CD4-positive, alpha-beta T cell treated with Interleukin-1 beta for 1 hour (primary cell): ENCODE measurements at places on chromosomes 7 and 10.

- DNase-seq = no peak
Observed at GRCh38 chr7:35657125-35657524, 37.8 kb downstream of the HERPUD2 start.

DNA sequence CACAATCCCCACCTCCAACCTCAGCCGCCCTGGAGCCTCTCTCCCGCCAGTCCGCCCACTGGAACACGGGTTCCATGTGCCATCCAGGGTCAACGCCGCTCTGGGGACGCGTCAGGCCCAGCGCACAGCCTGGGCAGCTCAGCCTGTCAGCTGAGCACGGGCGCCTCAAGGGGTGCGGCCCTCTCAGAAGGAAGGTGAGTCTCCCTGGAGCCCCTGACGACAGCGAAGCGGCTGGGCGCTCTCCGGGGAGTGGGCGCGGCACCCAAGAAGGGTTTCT, 1.2 kb upstream of the SLC18A3 start:
- no peak for DNase-seq

GRCh38 chr10:36251068-36251467, 609.0 kb upstream of the FZD8 start:
- no peak for DNase-seq

DNA sequence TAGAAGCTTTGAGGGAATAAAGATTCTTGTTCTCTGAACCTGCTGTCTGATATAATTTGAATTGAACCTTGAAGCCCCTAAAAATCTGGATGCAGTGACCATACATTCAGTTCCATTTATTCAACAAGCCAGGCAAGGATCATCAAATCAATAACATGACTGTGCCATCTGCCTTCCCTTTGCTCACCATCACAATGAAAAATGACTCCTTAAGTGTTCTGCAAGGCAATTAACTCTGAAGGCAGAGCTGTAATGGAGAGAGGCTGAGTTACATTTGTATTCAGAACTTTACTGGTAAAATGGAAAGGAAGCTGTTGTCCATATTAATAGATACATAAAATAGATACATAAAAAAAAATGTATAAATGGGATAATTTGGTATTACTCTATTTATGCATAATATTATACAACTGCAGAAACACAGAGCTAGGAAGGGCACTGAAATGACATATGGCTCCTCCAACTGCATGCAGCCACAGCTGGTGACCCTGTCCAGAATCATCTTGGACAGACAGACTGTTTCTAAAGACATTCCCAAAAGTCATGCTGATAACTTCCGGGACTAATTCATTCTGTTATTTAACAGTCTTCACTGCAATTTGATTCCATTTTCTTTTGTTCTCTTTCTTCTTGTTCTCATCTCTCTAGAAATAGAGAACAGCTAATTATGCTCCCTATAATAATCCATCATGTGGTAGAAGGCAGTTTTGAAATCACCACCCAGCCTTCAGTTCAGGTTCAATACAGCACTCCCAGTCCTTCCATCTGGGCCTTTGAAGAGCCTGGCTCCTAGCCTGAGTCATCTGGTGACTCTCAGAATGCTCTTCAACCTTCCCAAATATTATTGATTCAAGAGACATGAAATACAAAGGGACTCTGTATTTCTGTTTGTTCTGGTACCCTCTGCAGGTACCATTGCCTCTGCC, 412.6 kb downstream of the GFRA1 start:
- no peak for DNase-seq

GRCh38 chr10:69912589-69912988, 110.9 kb downstream of the COL13A1 start:
- DNase-seq = no peak

- no peak for DNase-seq
Observed at GRCh38 chr10:2852574-2853323, 214.6 kb upstream of the PFKP start.

DNA sequence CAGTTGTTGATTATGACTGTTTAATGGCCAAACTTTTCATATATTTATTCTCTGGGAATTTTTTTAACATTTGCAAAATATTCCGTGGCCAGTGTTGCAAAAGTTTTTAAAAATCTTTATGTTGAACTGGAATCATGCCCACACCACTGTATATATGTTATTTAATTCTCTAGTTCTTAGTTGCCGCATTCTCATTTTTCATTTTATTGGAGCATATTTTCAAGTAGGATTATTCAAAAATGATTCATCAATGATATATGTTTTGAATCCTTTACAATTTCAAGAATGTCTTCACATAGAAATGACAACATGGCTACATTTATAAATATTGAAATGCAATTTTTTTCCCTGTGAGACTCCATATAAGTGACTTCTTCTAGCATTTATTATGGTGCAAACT, 188.6 kb upstream of the LRRTM3 start:
- DNase-seq = no peak

DNA sequence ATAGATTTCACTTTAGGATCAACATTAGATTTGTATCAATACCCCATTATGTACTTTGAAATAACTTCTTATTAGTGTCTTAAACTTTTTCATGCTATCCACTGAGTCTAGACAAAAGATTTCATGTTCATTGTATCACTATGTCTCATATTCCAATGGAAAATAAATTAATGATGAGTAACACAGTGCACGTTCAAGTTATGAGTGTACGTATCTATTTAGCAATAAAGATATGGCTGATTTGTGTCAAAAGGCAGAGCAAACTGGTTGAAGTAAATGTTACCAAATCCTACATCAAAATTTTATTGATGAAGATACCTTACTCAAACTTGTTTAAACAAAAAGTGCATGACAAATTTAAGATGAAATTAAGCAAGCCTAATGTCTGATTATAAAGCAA, 102.4 kb downstream of the SEMA3E start:
- DNase-seq = no peak

DNA sequence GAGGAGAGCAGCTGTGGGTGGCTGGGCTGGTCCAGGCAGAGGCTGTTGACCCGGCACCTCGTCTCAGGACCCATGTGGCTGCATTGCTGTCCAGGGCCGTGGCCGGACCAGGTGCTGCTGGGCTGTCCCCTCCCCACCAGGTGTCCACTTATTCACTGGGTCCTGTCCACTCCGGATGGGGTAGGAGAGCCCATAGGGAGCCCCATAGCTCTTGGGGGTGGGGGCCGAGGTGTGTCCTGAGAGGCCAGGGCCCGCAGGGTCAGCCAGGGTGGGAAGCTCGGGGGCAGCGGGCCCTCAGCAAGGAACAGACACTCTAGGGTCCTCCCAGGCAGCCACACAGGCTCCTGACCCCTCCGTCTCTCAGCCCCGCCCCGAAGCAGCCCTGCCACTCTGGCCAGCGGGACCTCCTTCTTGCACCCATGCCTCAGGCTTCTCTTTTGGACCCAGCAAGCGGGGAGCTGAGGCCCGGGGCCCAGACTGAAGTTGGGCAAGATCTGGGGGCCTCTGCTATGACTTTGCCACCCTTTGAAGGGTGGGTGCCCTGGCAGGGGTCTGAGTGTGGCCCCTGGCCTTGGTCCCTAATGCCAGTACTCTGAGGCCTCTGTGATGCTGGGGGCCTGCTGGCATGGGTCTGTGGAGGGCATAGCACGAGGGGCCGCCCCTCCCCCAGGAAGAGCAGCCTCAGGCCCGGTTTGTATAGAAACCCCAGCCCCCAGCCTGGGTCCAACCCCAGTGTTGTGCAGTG, 86.4 kb downstream of the NKX6-2 start:
- no peak for DNase-seq

DNA sequence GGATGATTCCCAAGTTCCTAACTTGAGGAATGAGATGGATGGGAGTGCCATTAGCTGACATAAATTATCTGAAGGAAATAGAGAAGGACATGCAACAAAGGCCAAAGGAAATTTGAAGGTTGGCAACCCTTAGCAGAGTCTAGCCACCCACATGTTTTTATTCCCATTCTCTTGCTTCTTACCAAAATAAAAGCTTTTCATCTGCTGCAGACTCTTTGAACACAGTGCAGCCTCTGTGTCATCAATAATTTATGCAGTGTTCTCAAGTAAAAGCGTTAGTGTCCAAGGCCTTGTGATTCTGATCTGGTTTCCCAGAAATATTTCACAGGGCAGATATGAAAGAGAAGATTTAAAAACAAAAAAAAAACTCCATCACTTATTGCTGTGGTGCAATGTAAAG, 98.5 kb downstream of the ST7 start:
- DNase-seq = no peak

DNA sequence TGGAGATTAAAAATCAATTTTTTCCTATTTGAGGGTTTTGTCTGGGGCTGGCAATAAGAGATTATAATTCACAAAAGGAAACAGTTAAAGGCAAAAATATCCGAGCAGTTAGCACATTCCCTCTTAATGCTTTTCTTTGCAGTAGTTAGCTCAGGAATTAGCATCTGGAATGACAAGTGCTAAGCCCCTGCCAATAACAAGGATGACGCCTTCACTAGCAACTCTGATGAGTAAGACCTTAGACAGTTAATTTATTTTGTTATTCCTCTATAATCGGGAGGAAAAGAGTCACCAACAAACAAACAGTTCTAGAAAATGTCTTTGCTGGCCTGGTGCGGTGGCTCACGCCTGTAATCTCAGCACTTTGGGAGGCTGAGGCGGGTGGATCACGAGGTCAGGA, 151.3 kb downstream of the TRIL start:
- no peak for DNase-seq
